Stimulated activated CD4-positive, alpha-beta T cell treated with anti-CD3 and anti-CD28 coated beads, TNF-alpha, amount 100 ng/mL, for 24 hours (primary cell): ENCODE measurements at places on chromosomes 12 and 14.

- DNase-seq, result no peak
Observed at GRCh38 chr12:91877456-91878235, 268.0 kb downstream of the BTG1 start.

- no peak for DNase-seq
Observed at GRCh38 chr12:133010657-133011297, 24.6 kb downstream of the ZNF26 start.

DNA sequence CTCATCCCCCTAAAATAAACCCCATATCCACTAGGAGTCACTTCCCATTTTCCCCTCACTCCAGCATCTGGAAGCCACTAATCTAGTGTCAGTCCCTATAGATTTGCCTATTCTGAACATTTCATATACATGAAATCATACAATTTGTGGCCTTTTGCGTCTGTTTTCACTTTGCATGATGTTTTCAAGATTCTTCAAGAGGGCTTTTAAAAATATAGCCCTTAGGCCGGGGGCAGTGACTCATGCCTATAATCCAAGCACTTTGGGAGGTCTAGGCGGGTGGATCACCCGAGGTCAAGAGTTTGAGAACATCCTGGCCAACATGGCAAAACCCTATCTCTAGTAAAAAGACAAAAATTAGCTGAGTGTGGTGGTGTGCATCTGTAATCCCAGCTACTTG, 104.7 kb downstream of the VEZT start:
- no peak for DNase-seq

GRCh38 chr14:31080056-31080455, 53.9 kb upstream of the STRN3 start:
- DNase-seq, result no peak

- no peak for DNase-seq
Observed at GRCh38 chr12:128797119-128798118, 26.3 kb downstream of the SLC15A4 start.

- peak; percentile 31 for DNase-seq
Observed at GRCh38 chr14:64444984-64445845, 20.1 kb upstream of the AKAP5 start.

DNA sequence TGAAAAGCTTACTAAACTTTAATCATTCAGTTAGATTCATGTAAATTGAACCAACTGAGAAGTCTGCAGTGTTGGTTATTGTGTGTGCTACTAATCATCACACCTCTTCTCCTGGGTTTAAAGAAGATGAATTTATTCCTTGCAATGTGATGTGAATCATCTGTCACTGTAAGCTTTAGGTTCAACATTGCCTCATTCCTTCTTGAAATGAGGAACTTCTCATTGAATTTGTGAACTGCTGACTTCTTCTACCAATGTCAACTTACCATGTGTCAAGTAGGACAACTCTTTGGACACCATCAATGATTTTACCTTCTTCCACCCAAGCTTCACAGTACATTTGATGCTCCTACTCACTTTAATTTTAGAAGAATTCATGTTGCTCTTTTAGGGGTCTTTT, 17.4 kb upstream of the PRB2 start:
- DNase-seq, result no peak

- no peak for DNase-seq
Observed at GRCh38 chr14:36057452-36058116, 118.9 kb downstream of the PTCSC3 start.

- DNase-seq, result no peak
Observed at GRCh38 chr12:50186681-50187080, 19.5 kb upstream of the CERS5 start.

DNA sequence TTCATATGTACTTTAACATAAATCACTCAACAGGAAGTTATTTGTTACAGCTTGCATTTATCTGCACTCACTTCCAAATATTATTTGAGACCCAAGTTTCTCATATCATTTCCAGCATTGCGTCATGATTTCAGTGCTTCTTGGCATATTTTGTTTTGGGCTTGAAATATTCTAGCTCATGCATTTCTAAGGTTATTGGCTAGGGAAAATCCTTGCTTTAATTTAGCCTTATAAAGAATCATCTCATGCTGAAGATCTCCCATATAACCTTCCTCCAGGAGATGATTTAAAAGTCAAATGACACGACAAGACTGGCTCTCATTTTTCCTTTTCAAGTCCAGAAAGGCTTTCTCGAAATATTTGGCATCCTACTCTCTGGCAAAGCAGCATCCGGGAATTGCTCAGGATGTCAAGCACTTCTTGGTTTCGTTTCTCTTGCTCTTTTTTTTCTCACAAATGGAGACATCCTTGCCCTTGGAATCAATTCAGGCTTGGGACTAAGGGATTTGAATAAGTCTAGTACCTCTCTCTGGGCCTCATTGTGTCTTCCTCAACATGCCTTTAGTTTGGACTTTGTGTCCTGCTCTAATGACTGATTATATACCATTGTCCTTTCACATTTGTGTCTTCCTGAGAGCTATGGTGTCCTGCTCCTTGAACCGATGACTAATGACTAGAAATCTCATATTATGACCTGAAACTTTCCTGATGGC, 295.0 kb downstream of the RMST start:
- DNase-seq, result no peak

DNA sequence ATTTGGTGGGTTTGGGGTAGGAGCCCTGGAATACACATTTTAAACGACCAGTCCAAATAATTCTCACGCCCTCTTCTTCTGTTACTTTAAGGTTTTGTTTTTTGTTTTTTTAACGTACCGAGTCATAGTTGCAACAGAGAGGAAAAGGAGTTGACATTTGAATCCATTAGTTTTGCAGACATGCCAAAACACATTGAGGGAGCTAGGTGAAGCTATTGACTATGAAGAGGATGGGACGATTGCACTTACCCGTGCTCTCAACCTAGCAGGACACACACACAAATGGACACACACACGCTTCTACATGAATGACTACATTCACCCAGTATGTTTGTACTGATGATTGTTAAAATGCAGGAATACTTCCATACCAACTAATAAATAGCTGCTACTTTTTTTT, 54.3 kb upstream of the CIT start:
- no peak for DNase-seq

DNA sequence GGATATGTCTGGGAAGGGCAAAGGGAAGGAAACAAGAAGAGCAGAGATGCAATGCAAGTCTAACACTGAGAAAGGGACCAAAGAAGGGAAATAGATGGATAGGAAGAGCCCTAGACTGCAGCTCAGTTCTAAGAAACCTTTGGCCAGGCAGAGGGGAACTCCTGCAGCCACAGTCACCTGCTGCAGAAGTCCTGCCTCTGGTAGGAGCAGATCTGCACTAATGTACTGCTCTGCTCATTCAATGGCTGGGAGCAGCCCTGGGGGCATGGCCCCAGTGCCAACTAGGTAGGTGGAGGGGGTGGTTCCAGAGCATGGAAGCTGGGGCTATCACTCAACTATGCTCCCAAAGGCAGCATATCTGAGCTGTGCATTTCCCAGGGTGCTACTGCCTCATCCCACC, 388.9 kb downstream of the PCNX1 start:
- DNase-seq, result no peak

GRCh38 chr12:65585648-65586602, 238.4 kb upstream of the HMGA2 start:
- no peak for DNase-seq

- no peak for DNase-seq
Observed at GRCh38 chr14:91302391-91302790, 57.9 kb upstream of the GPR68 start.

DNA sequence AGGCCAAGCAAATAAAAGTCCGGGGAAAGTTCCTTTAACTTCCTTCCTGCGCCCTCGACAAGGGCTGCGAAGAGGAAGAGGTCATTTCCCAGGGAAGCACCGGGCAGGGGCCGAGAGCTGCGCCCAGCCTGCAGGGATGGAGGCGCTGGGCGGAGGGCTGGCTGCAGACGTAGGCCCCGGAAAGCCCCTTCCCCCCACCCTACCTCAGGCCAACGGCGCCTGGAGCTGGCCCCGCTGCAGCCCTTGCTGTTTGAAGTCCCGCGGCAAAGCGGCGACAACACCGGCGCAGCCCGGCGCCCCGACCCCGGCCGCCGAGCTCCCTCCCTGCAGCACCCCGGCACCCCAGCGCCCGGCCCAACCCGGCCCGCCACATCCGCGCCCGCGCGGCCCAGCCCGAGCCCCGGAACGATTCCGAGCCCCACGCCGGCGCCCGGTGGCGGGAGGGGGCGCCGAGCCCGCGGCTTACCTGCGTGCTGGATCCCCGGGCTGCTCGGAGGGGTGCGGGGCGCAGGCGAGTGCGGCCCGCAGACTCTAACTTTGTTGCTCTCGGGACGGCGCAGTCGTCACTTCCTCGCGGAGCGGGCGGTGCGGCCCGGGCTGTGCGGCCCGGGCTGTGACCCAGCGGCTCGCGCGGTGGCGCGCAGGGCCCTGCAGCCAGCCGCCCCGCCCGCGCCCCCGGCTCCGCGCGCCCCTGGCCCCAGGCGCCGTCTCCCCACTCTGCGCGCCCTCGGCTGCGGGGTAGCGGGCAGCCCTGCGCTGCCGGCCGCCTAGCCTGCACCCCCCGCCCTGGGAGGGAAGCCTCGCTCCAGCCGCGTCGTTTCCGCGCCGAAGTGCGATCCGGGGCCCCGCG, 64.8 kb upstream of the PTGR2 start:
- DNase-seq, result peak; percentile 57

- DNase-seq, result no peak
Observed at GRCh38 chr12:114888928-114889584, 205.1 kb upstream of the TBX3 start.

- no peak for DNase-seq
Observed at GRCh38 chr12:95760371-95760770, 30.2 kb downstream of the NTN4 start.

GRCh38 chr12:68292151-68292943, 38.9 kb upstream of the IL22 start:
- no peak for DNase-seq

DNA sequence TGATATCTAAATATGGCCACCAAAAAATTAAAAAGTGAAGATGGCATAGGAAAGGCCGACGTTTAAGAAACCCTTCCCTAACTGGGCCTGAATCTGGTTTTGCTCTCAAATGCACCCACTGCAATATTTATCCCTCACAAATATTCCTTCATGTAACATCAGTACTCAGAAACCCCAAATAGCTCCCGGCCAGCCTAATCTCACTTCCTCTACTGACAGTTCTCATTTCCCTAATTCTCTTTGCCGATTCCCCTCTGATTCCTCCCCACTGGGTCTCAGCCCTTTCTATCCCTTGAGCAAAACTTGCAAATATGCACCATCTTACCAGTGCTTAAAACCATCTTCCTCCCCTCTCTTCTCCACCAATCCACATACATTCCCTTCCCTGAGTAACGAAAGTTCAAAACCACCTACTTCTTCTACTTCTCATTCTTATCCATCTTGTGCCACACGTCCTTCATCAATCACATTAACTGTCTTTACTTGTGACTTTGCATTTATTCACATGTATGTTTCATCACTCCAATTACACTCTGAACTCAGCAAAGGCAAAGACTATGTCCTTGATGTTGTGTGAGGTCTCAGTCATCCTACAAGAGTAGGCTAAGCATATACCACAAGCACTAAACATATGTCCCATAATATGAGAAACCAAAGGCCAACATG, 23.1 kb downstream of the KCNK10 start:
- no peak for DNase-seq

DNA sequence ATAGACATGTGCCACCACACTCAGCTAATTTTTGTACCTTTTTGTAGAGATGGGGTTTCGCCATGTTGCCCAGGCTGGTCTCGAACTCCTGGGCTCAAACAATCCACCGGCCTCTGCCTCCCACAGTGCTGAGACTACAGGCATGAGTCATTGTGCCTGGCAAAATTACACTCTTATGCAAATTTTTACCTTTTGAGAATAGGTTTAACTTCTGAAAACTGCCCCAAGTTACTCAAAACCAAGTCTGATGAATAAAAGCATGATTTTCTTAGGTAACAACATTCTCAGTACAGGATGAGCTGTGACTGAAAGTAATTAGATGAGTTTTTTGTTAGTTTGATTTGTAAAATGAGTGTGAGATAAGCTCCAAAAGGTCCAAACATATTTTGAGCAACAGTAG, 166.0 kb downstream of the RPS29 start:
- DNase-seq, result no peak

DNA sequence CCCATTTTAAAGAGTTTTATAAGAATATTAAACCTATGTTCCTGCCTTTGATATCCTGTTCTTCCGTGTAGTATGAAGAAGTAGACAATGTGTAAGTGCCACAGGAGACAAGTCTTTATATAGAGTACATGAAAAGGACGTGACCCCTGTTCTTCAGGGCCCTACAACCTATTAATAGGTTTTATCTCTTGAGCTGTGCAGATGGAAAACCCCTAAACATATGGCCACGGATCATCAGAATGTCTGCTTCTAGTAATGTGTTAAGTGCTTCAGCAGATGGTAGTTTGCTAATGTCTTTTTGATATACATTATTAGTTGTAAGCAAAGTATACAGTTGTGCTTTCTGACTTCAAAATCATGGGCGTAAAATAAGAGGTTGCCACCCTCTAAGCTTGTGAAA, 228.5 kb downstream of the PTPRO start:
- no peak for DNase-seq

GRCh38 chr12:124401704-124402221, 106.9 kb downstream of the RFLNA start:
- no peak for DNase-seq

DNA sequence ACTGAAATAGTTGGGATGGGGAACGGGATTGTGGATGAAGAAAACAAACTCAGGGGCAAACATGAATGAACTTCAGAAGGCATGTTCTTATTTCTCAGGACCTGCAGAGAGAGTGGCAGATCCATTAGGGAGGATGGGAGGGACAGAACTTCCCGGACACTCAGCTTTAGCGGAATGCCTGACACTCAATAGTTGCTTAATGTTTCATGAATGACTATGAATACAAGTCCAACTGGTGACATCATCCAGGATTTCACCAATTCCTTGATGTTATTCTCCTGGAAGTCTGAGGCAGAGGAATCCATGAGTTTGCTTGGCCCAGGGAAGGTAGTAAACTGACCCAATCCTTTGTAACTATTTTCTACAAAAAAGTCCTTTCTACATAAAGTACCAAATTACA, 37.8 kb upstream of the LRRC10 start:
- no peak for DNase-seq

DNA sequence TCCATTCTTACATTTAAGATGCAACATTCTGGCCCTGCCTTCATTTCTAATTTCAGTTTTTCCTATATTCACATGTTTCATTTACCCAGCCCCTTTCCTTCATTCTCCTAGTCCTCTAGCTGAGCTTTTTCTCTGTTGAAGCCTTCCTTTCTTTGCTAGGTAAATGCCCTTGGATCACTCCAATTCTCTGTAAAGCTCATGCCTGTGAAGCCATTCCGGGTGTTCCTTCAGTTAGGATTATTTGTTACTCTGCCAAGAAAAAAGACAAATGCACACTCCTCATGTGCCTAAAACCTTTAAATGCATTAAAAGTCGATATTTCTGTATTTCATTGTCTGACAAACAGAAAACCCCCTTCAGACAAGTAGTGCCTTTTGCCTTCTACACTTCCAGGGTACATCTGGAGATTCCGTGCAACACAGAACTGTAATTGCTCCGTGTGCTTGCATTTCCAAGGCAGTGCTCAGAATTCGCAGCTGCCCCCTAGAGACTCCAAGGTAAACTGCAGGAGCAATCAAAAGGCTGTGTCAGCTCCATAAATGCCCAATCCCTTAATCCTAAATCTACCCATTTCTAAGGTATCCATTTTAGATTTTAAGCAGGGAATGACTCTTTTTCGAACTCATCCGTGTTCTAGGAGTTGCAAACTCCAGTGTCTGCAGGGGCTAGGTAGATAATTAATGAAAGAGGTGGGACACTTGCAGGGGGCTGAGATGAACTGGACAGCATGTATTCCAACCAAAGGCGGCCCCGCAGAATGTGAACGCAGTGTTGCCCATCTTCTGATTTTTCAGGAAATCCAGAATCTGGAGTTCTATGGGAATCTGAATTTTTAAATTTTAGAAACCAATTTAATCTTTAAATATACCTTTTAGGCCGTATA, 320.2 kb downstream of the GRIN2B start:
- no peak for DNase-seq
